ENCODE measurements at places on chromosomes 7 and 10. TPM values are rescaled to one million over a fixed set of nuclear protein-coding genes. Genes with fewer than 3 reads are reported as not detected.

Gene CROT
- 14.8 TPM for total RNA-seq

Gene TUBB8
- total RNA-seq: not detected

DNA sequence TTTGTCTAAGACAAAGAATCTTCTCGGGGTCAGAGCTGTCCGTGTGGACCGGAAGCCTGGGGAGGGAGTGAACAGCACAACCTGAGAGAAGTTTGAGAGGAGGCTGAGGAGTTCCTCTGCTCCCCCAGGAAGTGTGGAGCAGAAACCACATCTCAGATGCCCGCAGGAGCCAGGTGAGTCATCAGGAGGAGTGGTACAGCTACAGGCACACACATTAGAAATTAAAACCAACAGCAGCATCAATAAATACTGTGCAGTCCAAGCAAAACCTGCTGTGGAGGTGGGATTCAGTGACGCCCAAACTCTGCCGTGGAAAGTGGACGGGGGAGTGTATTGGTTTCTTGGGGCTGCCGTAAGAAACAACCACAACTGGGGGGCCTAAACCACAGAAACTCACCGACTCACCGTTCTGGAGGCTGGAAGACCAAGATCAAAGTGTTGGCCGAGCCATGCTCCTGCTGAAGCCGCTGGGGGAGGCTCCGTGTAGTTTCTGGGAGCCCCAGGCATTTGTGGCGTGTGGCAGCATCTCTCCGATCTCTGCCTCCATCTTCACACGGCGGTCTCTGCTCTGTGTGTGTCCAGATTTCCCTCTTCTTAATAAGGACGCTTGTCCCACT is 31.2 kb upstream of the GARS1 start:
- peaks cover 7% of the 10 kb centered on the region for H3K36me3 ChIP-seq
- no peaks in the 10 kb centered on the region for H3K27me3 ChIP-seq
- H3K4me1 ChIP-seq: peaks cover 21% of the 10 kb centered on the region
- no peak overlapping the region for H3K27ac ChIP-seq
- H3K4me3 ChIP-seq: no peak overlapping the region
- peak; percentile 21 for DNase-seq

DNA sequence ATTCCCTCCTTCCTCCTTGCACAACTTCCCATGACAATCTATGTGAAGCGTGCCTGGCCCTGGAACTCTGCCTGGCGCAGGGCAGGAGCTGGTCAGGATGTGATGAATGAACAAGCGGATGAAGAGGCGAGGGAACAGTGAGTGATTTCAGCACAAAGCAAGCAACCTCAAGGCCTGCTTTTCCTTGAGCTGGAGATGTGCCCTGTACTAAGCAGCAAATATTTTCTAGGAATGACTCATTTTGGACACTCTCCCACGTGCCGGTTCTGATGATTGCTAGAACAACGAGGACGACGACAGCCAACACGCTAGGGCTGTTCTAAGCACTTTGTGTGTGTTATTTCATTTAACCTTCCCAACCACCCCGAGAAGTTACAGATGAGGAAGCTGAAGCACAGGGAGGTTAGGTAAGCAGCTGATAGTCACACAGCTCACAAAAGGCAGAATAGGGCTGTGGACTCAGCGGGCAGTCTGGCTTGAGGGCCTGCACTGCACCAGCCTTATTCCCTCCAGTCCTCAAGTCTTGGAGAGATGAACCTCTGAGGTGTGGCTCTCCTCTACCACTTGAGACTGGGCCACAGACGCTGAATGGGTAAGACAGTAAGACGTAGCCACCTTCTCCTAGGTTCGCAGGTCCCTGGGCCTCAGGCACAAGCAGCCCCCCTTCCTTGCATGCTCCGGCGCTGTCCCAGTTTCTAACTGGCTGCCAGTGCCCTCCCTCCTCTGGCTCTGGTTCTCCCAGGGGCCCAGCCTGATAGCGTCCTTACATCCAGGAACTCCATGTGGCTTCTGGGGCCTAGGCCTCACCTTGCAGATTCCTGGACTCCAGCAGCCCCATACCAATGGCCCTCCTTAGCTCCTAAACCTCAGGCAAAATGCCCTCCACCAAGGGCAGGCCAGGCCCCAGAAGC is 59.0 kb downstream of the YKT6 start:
- peaks cover 32% of the 10 kb centered on the region for H3K4me1 ChIP-seq
- H3K27me3 ChIP-seq: peaks cover 3% of the 10 kb centered on the region
- H3K36me3 ChIP-seq: peaks cover 4% of the 10 kb centered on the region
- H3K4me3 ChIP-seq: peak overlapping the region; percentile 66
- peak; percentile 95 for DNase-seq
- H3K27ac ChIP-seq: peak overlapping the region; percentile 95

DNA sequence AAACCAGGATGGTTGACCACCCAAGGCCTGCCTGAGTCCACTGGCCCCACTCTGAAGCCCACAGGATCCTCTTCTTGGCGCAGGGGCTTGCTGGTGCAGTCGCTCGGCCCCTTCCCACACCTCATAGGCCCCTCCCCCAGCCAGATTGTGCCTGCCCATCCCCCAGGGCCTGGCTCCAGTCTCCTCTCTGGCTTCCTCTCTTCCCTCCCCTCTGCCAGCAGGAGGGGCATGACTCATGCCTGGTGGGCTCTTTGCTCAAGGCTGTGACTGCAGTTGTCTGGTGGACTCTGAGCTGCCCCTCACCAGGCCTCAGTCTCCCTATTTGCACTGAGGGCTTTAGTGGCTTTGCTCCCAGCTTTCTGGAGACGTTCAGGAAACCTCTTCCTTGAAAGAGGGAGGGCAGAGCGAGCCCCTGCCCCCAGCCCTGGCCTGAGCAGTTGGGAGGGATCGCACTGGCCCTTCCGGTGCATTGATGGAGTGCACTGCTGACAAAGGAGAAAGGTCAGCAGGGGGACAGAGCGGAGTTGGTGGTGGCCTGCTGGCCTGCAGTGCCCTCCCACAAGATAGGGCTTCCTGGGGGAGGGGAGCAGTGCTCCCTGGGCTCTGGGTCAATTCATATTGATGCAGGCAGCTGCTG is 60.7 kb downstream of the ZMIZ1 start:
- H3K27me3 ChIP-seq: no peaks in the 10 kb centered on the region
- no peak for DNase-seq
- H3K27ac ChIP-seq: peak overlapping the region; percentile 72
